ENCODE measurements at places on chromosomes 6 and 20.

DNA sequence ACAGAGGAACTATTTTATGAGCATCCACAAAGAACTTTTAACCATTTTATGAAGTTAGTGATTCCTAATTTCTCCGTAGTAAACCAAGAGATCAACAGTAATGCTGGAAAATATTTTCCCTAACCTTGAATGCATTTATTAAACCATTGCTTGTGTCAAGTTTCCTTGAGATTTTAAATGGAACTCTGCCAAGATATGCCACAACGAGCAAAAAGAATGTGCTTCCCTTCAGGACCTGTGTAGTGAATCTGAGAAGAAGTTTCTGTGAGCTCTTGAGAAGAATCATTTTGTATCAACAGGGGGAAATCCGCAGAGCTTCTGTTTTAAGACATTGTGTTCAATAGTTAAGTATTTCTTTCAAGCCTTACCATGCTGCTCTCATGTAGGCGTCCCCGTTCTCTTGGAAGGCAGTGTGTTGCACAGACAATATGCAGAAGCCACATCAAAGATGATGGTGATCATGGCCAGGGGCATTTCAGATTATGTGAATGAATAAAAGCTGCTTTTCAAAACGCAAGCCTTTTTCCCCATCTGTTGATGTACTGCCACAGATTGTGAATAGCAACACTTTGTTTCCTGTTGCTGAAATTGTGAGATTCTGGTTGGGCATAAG lies 439.8 kb downstream of the BMP2 start:
- no peak for DNase-seq

- DNase-seq = peak; percentile 77
Measured at GRCh38 chr6:75296811-75297779, 12.5 kb upstream of the TMEM30A start.

DNA sequence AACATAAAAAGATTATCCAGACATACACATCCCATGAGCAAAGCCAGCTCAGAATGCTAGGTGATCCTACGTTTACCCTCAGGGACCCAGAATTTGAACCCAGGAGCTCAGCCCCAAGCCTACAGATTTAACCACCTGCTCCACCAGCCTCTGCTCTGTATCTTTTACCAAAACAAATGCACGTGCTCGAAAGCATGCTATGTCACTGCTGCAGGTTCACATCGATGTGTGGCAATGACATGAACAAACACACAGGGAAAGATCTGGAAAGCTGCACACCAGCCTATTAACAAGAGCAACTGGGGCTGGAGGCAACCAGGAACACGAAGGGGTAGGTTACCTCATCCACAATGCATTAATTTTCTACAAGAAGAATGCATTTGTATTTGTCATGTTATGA lies 32.1 kb downstream of the PREX1 start:
- DNase-seq = no peak

- DNase-seq = no peak
Measured at GRCh38 chr6:17530321-17530835, 69.7 kb upstream of the FAM8A1 start.

DNA sequence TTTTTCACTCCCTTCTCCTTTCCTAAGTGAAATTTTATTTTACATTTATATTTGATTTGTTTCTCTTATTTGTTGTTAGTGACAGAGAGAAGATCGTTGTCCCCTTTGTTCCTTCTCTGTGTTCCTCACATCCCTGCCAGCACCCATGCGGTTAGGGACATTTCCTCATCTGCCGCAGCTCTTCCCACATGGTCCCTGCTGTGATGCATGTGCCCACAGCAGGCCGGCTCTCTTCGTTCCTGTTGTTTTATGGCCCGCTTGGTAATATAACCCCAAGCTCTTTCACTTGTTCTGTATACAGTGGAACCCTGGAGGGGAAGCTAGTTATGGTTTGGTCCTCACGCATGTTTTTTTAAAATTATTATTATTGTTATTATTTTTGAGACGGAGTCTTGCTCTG lies 23.6 kb downstream of the DTD1 start:
- DNase-seq = no peak

DNA sequence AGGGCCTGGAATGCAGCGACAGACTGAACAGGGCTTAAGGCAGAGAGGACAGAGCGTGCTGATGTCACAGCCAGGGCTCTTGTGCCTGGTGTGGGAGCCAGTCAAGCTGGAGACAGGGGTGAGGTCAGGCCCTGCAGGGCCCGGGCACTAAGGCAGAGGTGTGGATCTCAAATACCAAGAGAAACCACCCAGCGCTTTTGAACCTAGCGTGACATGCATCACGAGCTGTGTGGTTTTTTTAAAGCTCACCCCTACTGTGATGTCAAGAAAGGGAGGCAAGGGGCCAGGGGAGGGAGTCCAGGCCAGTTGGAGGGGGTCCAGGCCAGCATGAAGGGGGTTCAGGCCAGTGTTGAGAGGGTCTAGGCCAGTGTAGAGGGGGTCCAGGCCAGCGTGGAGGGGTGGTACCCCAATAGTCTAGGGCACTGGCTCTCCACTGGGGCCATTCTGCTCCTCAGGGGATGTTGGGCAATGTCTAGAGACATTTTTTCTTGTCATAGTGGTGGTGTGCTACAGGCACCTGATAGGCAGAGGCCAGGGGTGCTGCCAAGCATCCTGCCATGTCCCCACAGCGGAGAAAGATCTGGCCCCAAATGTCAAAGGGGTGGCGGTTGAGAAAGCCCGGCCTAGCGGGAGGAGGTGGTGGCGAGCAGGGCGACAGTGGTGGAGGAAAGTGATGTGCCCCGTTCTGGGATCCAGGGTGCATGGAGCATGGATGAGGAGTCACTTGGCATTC lies 42.6 kb downstream of the RBM38 start:
- DNase-seq = no peak

DNA sequence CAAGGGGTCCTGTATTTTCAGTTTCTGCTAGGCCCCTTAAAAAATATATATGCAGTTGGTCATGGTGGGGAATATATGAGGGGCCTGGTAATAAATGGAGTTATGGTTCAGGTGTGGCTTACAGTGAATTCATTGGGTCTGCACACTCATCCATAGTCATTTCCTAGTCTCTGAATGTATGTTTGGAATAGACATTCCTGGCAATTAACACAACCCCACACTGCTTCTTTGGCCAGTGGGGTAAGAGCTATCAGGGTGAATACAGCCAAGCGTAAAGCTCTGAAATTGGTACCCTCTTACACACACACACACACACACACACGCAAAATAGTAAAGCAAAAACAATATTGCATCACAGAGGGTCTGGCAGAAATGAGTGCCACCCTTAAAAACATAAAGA lies 56.5 kb downstream of the QRSL1 start:
- no peak for DNase-seq

DNA sequence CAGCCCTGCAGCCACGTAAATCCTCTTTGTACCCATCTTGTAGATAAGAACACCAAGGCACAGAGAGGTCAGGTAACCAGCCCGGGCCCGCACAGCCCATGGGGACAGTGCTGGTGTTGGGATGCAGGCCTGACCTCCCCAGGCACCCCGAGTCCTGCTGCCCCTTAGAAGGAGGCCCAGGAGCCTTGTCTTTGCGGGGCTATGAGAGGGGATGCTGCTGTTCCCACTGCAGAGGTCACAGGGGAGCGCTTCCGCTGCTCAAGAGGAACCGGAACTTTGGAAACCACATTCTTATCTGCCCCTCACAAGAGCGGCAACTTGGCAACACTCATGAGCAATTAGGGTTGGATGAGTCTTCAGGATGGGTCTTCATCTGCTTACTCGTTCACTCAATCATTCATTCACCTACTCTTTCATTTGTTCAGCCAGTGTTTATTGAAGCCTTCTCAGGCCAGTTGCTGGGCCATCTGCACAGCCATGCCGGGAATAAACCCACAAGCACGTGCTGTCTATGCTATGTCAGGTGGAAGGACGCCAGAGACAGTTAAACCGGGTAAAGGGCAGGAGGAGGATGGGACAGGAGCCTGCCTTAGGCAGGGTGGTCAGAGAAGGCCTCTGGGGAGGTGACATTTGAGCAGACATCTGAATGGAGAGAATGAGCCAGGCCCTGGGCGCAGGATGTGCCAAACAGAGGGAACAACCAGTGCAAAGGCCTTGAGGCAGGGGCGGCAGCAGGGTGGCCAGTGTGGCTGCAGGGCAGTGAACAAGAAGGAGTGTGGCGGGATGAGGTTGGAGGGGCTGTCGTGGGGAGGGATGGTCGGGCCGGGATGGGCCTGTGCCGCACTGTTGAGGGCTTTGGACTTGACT lies 60.8 kb downstream of the RBM38 start:
- no peak for DNase-seq

DNA sequence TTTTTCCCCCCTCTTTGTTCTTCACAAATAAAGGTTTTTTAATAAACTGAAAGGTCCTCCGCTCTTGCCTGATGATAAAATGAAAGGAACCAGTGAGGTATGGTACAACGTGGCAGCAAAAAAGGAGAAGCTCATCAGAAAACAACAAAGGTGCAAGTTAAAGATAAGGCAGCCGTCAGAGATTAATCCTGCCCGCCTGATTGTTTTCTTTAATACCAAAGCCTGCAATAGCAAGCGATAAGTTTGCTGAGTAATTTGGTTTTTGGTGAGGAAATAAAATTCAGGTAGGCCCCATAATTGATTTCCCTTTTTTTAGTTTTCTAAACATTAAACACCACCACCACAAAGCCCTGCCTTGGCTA lies 177.9 kb downstream of the MBOAT1 start:
- DNase-seq = no peak

DNA sequence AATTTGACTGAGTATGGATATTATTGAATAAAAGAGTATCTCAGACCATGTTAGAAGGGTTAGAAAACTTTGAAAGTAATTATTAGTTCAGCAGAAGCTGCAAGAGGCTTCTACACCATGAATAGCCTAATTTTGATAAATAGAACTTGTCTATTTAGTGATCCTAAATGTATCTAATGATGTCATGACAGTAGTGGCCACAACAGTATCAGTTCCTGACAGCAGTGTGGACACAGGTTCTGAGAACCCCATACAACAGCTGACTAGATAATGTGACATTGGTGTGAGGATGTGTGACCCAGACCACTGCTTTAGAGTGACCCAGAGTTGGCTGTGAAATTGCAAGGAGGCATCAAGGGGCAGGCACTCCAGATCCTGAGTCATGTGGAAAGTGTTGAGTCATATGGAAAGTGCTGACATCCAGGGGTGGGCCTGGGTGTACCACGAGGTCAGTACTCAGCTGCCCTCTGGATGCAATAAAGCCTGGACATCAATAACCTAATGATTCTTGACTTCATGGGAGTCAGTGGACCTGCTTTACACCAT lies 754.7 kb downstream of the DHX35 start:
- no peak for DNase-seq

DNA sequence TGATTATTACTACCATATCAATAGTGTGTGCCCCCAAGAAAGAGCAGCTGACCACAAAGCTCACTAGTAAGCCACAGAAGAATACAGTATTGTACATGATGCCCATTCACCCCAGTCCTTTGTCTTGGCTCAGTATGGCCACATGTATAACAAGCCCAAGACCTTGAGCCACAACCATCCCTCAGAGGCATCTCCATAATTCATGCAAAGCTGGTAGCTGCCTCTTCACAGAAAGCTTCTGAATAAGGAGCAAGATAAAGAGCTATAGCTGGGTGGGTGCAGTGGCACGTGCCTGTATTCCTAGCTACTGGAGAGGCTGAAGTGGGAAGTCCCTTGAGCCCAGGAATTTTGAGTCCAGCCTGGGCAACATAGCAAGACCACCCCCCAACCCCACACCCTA lies 4.8 kb upstream of the BTN1A1 start:
- no peak for DNase-seq

DNA sequence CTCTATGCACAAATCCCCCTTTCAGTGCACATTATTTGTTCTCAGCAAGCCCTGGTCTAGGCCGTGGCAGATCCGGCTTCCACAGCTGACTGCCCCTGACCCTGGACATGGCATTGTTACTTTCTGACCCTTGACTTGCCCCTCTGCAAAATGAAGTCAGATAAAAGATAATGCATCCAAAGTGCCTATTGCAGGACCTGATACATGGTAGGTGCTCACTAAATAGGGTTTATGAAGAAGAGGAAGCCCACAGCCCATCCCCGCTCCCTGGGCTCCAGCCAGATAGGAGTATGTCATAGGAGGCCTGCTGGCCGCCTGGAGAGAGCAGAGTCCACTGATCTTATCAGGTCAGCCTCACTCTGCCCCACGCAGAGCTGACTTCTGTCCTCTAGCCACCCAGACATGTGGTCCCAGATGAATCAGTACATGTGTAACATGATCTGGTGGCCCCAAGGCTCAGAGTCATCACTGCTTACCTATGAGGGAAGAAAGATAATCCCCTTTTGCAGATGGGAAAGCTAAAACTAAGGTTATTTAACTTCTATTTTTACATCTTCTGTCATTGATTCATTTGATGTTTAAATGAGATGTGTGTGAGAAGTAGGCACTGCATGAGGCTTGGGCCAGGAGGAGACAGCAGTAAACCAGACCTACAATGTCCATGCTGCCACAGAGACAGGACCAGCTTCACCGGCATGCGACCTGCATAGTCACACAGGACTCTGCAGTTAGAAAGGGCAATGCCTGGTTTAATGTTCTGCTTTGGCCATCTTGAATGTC lies 20.4 kb downstream of the MAFB start:
- DNase-seq = no peak

- DNase-seq = no peak
Measured at GRCh38 chr20:57651881-57652605, 31.8 kb upstream of the ZBP1 start.

GRCh38 chr6:124622351-124622750 lies 339.9 kb upstream of the RNF217 start:
- no peak for DNase-seq

DNA sequence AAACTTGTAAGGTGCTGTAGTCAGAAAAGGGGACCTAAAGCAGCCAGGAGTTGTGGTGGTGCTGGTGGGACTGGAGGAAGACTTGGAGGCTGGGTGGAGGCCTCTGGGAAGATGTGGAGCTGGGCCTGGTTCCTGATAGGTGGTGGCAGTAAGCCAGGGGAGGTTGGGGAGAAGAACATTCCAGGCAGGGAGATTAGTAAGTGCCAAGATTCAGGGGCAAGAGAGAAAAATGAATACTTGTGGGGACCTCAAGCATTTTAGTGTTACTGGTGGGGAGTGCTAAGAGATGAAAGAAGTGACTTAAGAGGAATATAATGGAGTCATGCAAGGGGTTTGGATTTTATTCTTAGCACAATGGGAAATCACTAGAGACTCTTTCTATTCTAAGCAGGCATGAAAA lies 79.0 kb upstream of the B3GAT2 start:
- no peak for DNase-seq

GRCh38 chr6:33505548-33506370 lies 51.4 kb downstream of the ZBTB9 start:
- no peak for DNase-seq

All from midbrain (tissue), 1 donor.